Esophagus muscularis mucosa (tissue), 4 donors: ENCODE measurements at places on chromosomes 7 and 10. TPM values are rescaled to one million over a fixed set of nuclear protein-coding genes. Genes with fewer than 3 reads are reported as not detected.

Gene HYAL4
- not detected for total RNA-seq

Gene ITPRIP
- 39.8 TPM for total RNA-seq

Gene MAP3K8
- total RNA-seq = 18.7 TPM

Gene VAX1
- total RNA-seq = not detected

Gene MAPK8
- total RNA-seq = 26.8 TPM

Gene NPC1L1
- 0.17 TPM for total RNA-seq

Gene TMEM229A
- not detected for total RNA-seq

- H3K27ac ChIP-seq = no peak overlapping the region
- peaks cover 4% of the 10 kb centered on the region for H3K36me3 ChIP-seq
- no peaks in the 10 kb centered on the region for H3K27me3 ChIP-seq
- H3K4me1 ChIP-seq = peaks cover 46% of the 10 kb centered on the region
Measured at GRCh38 chr7:76315364-76315763, 12.9 kb downstream of the HSPB1 start.

DNA sequence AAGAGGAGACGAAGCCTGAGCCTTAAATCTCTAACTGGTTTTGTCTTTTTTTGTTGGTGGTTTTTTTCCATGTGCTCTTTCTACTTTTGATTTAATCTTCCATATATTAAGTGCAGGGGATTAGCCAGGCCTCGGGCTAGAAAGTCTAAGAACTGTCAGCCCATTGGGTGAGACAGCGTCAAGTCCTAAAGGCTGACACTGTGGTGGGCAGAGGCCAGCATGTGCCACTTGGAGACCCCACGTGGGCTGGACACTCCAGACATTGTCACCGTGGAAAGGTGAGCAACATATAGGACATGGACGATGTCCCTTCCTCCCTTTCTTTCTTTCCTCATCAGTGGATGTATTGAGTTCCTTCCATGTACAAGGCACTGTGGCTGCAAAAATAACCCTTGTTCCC is 129.3 kb downstream of the TMEM178B start:
- no peak overlapping the region for H3K27ac ChIP-seq
- no peaks in the 10 kb centered on the region for H3K4me1 ChIP-seq
- no peak overlapping the region for H3K4me3 ChIP-seq
- no peak for DNase-seq
- no peaks in the 10 kb centered on the region for H3K36me3 ChIP-seq

DNA sequence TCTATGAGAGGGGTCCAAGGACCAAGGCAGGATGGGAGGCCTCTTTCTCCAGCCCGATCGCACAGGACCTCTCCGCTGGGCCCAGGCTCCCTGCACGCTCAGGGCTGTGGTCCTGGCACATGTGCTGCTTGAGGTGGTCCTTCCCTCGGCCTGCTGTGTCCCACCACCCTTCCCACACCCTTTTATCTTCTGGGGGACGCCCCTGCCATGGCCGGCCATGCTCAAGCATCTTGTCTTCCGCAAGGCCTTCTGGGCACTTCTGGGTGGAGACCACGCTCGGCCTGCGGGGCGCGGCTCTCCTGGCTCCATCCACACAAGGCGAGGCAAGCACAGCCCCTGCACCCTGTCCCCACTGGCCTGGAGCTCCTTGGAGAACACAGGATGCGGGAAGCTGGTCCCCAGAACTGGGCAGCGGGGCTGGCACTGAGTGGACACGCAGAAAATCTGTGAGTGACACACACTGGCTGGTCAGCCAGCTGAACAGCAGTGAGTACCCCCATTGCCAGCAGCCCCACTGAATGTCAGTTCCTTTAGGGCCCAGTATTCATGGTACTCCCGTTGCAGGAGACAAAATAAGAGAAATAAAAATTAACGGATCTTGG is 115.9 kb downstream of the TCERG1L start:
- no peak overlapping the region for H3K4me3 ChIP-seq
- H3K27me3 ChIP-seq = no peaks in the 10 kb centered on the region
- no peaks in the 10 kb centered on the region for H3K36me3 ChIP-seq
- DNase-seq = no peak
- no peaks in the 10 kb centered on the region for H3K4me1 ChIP-seq

DNA sequence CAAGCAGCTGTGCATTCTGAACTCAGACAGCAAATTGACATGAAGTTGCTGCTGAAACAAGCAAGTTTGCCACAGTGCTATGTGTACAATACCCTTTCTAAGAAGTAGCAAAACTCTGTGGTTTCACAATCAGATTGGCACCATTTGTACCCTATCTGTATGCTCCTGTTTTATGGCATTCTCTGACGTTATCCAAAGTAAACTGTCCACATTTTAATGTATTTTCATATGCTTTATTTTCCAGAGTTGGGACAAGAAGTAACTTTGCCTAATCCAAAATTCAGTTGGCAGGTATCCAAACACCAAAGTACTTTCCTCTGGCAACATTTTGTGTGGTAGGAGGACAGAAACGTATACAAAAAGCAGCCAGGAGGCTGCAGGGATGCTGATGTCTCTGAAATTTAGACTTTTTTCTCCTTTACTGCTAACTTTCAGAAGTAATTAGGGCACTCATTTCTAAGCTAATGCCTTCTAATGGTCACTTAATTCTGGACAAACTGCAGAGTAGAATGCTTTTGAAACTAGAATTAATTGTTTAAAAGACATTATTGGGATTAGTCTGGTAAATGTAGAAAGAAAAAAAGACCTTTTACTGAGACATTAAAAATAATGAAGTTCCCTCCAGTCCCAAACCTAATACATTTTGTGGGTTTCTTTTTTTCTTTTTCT is 414.7 kb upstream of the NRP1 start:
- no peak for DNase-seq
- H3K36me3 ChIP-seq = no peaks in the 10 kb centered on the region
- peaks cover 8% of the 10 kb centered on the region for H3K4me1 ChIP-seq
- H3K4me3 ChIP-seq = no peak overlapping the region
- no peak overlapping the region for H3K27ac ChIP-seq

DNA sequence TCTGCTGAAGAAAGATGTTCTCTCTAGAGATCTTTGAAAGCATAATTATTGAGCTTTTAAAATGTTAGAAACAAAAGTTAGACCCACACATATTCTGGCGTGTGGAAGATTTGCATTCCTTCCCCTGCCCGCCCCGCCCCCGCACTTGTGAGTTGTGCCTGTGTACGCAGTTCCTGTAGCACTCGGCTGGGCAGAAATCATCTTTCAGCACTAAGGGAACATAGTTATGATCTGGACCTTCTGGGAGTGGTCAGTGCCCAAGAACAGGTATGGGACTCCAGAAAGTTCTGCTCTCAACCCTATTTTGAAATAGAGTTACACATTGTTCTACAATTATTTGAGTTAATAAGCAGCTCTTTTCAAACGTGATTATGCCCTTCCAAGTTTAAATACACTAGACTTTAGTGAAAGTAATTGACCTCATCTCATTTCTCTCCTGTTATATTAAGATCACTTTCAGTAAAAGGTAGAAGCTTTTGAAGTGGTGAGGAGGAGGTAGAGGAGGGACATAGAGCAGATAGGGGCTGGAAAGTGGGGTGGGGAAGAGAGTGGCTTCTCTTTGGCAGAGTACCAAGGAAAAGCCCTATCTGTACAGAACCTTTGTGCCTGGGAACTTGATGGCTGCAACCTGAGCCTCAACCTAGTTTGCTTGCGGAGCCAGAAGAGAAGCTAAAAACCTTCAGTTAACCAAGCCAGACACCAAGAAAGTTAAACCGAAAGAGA is 5.7 kb downstream of the BLVRA start:
- H3K36me3 ChIP-seq = no peaks in the 10 kb centered on the region
- DNase-seq = peak; percentile 91

- no peaks in the 10 kb centered on the region for H3K4me1 ChIP-seq
- H3K36me3 ChIP-seq = no peaks in the 10 kb centered on the region
- no peak for DNase-seq
- H3K27me3 ChIP-seq = peaks cover 35% of the 10 kb centered on the region
- H3K27ac ChIP-seq = no peak overlapping the region
- H3K4me3 ChIP-seq = no peak overlapping the region
Measured at GRCh38 chr10:1449021-1449420, 288.3 kb downstream of the ADARB2 start.

- peak overlapping the region; percentile 1 for H3K4me3 ChIP-seq
- no peaks in the 10 kb centered on the region for H3K27me3 ChIP-seq
- peak overlapping the region; percentile 83 for H3K27ac ChIP-seq
Measured at GRCh38 chr10:119368991-119369869, 161.9 kb downstream of the GRK5 start.

GRCh38 chr10:48377751-48378530 is 71.5 kb downstream of the MAPK8 start:
- no peak for DNase-seq
- no peak overlapping the region for H3K4me3 ChIP-seq
- H3K27ac ChIP-seq = no peak overlapping the region
- no peaks in the 10 kb centered on the region for H3K36me3 ChIP-seq
- no peaks in the 10 kb centered on the region for H3K4me1 ChIP-seq

DNA sequence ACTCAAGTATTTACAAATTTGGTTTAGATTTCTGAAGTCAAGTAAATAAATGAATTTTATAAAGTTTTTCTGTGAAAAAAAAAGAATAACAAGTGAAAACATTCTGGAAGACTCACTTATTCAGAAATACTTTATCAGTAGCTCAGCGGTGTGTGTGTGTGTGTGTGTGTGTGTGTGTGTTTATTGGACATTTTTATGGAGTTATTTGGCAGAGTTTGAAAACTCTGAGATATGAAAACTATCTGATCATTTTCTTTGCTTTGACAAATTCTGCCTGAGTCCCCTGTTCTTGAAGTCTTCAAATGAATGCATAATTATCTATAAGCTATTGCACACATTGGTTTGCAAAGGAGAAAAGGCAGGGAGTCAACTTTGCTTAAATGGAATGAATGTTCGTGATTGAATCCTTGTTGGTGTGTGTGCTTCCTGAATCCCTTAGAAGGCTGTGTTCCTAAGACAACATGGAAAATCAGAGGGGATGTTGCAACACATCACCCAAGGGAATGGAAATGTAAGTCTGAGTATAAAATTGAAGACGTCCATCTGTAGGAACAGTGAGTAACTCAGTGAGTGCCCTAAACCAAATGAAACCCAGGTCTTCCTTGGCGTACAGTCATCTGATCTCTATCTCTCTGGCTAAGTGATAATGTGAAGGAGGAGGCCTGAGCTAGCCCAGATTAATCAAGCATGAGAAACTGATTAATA is 160.9 kb downstream of the REEP3 start:
- no peaks in the 10 kb centered on the region for H3K27me3 ChIP-seq
- no peak overlapping the region for H3K4me3 ChIP-seq

DNA sequence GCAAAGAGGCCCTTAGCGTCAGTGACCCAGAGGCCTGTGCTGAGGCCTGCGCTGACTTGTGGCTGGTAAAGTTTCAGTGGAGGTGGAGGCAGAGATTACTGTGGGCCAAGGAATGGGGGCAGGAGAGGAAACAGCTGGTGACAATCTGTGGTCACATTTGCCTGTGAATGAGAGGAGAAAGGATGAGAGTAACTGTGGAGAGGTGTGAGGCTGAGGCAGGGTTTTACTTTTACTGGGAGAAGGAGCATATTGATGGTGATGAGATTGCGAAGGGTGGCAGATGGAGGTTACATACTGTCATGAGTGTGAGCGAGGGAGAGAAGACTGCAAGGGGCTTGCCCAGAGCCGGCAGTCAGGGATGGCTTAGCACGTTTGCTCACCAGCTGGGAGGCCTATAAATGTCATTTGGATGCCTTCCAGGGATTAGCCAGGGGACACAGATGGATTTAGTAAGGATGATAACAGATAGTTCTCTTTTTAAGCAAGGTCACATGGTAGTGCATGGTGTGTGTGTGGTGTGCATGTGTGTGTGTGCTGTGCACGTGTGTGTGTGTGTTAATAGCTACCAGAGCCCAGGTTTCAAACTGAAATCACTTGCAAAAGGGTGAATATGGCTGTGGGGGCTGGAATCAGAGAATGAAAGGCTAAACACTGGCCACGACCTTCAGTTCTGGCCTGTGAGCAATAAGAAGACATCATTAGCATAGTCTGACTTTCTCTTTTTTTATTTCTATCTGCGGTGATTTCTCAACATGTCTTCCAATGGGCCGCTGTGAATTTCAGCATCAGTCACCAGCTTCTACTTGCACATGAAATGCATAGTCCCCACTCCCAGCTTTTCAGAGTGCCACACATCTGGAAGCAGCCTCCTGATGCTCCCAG is 291.5 kb upstream of the ZNF32 start:
- no peaks in the 10 kb centered on the region for H3K27me3 ChIP-seq
- H3K27ac ChIP-seq = no peak overlapping the region
- no peaks in the 10 kb centered on the region for H3K36me3 ChIP-seq
- DNase-seq = peak; percentile 86
- H3K4me1 ChIP-seq = peaks cover 13% of the 10 kb centered on the region
- no peak overlapping the region for H3K4me3 ChIP-seq

GRCh38 chr7:26370011-26370410 is 78.3 kb downstream of the SNX10 start:
- no peaks in the 10 kb centered on the region for H3K4me1 ChIP-seq
- no peak overlapping the region for H3K4me3 ChIP-seq
- DNase-seq = no peak
- no peaks in the 10 kb centered on the region for H3K36me3 ChIP-seq
- no peak overlapping the region for H3K27ac ChIP-seq

DNA sequence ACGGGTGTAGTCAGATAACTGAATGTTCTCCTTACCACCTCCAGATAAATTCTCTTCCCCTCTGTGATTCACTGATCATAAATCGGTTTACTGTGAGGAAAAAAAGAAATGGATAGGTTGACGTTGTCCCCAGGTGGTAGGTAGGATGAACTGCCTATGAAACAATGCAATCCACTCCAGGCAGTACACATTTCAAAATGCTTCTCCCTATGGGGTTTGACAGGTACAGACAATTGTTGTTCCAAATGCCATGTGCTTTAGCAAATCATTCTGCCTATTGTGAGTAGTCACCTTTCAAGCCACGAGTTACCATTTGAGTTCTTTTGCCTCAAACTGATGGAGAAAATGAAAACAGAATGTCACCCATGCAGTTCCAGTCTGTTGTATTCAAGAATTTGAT is 21.8 kb downstream of the VIM start:
- no peaks in the 10 kb centered on the region for H3K27me3 ChIP-seq
- no peak for DNase-seq
- H3K36me3 ChIP-seq = no peaks in the 10 kb centered on the region
- H3K4me1 ChIP-seq = no peaks in the 10 kb centered on the region
- H3K4me3 ChIP-seq = no peak overlapping the region

GRCh38 chr10:62456611-62457101 is 82.5 kb downstream of the ZNF365 start:
- H3K36me3 ChIP-seq = no peaks in the 10 kb centered on the region
- no peak overlapping the region for H3K27ac ChIP-seq
- H3K27me3 ChIP-seq = no peaks in the 10 kb centered on the region
- H3K4me3 ChIP-seq = no peak overlapping the region
- peaks cover 5% of the 10 kb centered on the region for H3K4me1 ChIP-seq

- DNase-seq = no peak
- H3K27me3 ChIP-seq = no peaks in the 10 kb centered on the region
- H3K4me1 ChIP-seq = peaks cover 15% of the 10 kb centered on the region
- H3K27ac ChIP-seq = no peak overlapping the region
- H3K36me3 ChIP-seq = peaks cover 11% of the 10 kb centered on the region
Measured at GRCh38 chr10:87507879-87508483, 3.3 kb downstream of the MINPP1 start.

DNA sequence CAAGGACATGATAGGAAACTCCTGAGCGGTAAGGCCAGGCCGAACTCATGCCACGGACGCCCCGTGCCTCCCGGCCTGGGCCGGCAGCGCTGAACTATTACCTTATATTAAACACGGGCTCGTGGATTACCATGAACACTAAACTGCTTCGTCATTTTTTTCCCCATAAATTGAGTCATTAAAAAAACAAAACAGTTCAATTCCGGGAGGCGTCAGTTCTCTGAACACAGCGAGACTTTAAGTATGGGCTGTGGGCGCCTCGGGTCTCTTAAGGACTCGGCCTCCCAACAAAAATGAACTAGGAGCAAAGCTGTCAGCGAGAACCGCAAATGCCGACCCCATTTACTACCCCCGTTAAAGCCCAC is 519 bp downstream of the PITRM1 start:
- H3K36me3 ChIP-seq = peaks cover 29% of the 10 kb centered on the region
- DNase-seq = no peak
- H3K27ac ChIP-seq = peak overlapping the region; percentile 84
- peak overlapping the region; percentile 73 for H3K4me3 ChIP-seq
- no peaks in the 10 kb centered on the region for H3K27me3 ChIP-seq
